Activated CD4-positive, CD25-positive, alpha-beta regulatory T cell treated with anti-CD3 and anti-CD28 coated beads, Interleukin-2, amount 50 U/mL, for 72 hours (primary cell): ENCODE measurements at places on chromosomes 16 and 17.
A peak's percentile ranks its signal among the peaks of the same experiment; 100 is the strongest.

DNA sequence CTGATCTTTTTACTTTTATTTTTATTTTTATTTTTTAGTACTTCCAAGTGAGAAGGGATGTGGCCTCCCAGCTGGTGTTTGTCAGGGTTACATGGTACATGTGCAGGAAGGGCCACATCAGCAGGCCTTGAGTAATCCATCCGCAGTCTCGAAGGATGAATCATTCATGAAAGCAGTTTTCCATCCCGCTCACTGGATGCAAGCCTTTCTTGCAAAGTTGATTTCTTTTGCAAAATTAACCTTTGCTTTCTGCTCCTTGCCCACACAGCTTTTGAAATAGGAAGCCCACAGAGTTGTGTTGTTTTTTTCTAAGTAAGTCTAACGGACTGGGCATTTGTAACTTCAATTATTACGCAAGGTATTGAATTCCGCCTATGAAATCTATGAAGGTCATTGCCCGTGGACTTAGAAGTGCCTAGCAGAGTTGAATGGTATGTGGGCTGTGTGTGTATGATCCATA, 157.4 kb downstream of the PRKCA start:
- DNase-seq: no peak

DNA sequence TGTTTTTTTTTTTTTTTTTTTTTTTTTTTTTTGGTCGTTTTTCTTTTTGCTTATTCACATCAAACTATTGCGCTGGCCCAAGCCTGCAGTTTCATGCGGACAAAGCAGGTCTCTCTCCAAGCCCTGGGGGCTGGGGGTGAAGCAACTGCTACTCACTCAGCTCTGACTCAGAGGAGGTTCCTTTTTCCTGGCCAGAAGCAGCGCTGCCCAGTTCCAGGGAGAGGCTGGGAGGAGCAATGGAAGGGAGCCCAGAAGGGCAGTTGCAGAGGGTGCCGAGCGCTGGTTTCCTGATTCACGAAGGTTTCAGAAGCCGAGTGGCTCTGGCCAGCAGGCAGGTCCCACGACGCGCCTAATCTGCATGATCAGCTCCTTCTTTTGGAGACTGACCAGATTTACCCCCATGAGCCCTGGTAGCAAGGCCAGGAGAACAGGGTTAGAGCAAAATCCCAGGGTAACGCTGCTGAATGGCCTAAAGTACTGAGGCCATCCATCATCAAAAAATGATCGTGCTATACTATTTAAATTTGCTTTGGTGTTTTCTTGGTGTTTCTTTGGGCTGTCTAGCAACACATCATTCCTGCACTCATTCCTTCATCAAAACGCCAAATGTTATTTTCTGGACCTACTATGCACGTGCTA, 144.7 kb upstream of the SOX9 start:
- DNase-seq: no peak

DNA sequence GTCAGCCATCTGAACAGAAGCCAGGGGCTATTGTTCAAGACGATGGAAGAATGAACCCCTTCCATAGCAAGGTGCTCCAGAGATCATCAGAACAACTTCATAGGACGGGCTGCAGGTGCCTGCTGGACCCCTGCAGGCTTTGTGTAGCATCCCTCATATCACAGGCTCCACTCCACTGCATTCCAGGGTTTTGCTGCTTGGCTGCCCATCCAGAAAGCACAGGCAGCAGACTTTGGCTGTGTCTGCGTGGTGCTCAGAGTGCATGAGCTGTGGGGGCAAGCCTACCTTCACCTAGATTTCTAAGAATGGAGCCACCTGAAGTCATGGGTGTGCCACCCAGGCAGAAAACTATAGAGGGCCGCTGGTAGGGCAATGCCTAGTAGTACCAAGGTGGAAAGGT, 93.9 kb upstream of the NLRP1 start:
- no peak for DNase-seq

GRCh38 chr16:11050944-11051343, 106.6 kb downstream of the CLEC16A start:
- no peak for DNase-seq

DNA sequence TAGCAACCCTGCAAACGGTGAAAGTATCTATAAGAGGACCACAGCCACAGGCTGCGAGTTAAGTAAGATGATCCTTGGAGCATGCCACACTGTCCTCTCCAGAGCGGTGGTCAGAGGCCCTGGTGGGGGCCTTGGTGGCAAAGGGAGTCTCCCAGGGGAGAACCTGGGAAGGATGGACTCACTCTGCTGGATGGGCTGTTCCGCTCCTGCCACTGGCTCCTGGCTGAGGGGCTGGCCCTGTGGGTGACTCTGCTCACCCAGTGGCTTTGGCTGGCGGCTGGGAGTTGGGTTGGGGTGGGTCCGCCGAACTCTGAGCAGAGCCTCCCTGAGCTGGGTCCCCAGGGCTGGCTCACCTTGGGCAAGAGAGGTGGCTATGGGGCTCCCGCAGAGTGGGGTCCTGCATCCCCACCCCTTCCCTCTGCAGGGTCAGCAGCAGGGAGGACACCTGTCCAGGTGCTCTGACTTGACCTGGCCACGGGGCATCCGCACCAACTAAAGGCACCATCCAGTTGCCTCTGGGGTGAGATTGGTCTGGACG, 7.3 kb downstream of the CDK5R1 start:
- no peak for DNase-seq

GRCh38 chr17:72662827-72663190, 429.7 kb downstream of the SLC39A11 start:
- DNase-seq: no peak

DNA sequence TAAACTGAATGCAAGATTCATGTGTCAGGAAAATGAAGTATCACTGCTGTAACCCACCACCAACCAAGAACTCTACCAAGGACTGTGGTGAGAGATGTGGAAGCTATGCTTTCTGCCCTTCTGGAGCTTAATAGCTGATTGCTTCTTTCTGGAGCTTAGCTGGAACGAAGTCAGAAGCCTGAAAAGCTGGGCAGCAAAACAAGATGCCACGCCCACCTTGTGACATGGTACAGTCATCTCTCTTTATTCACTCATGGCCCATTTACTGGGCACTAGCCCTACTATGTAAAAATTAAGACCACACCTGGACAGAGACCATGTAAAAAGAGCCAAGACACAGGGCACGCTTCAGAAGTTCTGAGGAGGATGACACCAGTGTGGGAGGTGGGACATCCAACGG, 48.1 kb downstream of the TEX2 start:
- DNase-seq: no peak

- DNase-seq: no peak
These were observed 115.4 kb downstream of the SALL1 start for GRCh38 chr16:51035711-51036110.

DNA sequence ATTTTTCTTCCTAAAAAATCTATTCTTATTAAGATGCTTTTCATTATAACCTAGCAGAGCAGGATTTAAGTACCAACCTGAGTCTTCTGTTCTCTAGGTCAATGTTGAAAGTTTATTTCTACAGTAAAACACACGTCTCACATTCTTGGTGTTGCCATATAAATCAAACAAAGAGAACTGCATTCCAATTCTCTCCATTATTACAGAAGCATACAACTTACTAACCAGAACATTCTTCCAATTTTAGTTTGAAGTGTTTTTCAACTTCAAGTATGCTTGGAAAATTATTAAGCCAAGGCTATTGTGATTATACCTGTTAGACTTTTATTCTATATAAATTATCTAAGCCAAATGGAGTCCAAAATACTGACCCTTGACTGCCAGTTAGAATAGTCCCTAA, 110.4 kb upstream of the PMFBP1 start:
- DNase-seq: no peak

- DNase-seq: no peak
These were observed 15.6 kb downstream of the TMEM100 start for GRCh38 chr17:55706808-55707773.

DNA sequence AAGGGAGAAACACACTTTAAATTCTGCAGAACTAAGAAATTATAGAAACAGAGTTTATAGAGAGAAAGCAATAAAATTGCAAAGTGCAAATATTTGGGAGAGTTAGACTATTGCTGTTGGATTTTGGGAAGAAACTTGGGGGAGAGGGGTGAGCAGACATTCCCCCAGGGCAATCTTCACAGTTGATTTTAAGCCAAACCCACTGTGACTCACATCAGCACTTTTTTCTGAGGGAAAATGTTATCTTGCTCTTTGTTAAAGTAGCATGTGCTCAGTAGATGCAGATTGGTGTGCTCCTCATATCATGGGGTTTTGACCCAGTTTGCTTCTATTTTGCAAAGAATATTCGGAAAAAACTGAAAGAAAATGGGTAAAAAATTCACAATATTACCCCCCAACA, 367.6 kb downstream of the CDH11 start:
- no peak for DNase-seq

DNA sequence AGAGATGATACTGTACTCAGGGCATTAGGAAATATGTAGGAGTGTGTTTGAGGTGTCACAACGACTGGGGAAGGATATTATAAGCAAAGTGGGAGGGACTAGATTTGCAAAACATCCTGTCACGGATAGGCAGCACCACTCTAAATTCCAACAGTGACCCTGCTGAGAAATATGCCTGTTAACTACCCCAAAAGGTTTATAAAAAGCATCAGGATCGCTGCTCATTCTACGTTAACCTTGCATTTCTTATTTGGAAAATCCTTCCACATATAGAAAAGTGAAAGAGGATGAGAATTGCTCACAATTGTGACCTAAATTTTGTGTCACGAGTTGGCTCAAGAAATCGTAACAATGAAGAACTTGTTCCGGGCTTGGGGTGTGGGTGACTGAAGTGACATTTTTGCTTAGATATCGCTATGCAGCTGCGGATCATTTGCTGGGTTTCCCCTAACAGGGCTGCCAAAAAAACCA, 51.6 kb downstream of the N4BP1 start:
- no peak for DNase-seq

- DNase-seq: no peak
These were observed 34.8 kb downstream of the TIMM22 start for GRCh38 chr17:1031711-1032110.

DNA sequence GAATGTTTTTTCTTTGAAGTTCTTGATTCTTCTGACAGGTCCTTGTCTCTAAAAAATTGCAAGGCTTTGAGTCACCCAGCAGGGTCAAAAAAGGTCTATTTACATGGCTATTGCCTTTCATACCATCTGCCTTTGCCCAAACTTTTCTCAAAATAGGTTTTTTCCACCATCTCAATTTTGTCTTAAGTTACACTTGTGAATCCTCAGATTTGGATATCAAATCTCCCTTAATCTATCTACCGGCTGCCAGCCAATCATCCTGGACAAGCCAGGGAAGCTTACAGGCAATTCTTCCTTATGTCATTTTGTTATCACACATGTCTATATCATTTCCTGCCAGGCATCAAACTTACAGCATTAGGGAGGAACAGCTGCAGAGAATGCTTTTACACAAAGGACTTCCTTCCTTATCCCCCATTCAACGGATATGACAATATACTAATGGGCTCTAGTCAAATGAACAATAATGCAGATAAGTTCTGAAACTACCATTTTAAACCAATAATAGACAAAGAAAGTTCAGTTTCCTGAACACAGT, 104.1 kb upstream of the CORO6 start:
- DNase-seq: no peak

DNA sequence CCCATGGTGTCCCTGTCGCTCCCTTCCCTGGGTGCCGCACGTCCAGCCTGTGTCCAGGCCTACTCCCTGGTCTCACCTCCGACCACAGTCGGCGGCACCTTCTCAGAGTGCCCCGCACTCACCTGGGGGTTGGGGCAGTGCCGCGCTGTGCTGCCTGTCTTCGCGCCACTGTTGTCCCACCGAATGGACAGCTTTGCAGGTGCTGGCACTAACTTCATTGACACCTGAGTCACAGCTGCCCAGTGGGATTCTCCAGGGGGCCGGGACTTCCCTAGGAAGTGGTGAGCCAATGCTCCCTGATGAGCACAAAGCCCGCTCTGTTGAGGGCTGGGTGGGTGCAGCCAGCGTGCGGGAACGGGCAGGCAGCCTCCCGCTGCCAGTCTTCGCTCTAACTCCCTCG, 24.3 kb upstream of the DBNDD1 start:
- no peak for DNase-seq

- DNase-seq: no peak
These were observed 18.5 kb upstream of the CCL23 start for GRCh38 chr17:36036235-36036634.

- no peak for DNase-seq
These were observed 122.5 kb downstream of the CYLD start for GRCh38 chr16:50864386-50864785.

DNA sequence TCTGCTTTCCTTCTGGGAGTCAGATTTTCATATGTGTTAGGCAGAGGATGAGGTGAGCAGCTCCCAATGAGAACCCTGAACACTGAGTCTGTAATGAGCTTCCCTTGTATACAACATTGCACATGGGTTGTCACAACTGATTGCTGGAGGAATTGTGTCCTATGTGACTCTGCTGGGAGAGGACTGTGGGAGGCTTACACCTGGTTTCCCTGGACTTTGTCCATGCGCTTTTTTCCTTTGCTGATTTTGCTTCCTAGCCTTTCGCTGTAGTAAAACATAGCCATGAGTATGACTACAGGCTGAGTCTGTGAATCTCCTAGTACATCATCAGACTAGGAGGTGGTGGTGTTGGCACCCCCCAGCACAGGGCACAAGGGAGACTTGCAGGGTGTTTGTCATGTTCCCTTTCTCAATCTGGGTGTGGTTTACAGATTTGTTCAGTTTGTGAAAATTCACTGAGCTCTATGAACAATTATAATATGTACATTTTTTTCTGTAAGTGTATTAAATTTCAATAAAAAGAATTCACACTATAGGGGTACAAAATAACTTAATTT, 1.7 kb upstream of the PLK1 start:
- DNase-seq: no peak

DNA sequence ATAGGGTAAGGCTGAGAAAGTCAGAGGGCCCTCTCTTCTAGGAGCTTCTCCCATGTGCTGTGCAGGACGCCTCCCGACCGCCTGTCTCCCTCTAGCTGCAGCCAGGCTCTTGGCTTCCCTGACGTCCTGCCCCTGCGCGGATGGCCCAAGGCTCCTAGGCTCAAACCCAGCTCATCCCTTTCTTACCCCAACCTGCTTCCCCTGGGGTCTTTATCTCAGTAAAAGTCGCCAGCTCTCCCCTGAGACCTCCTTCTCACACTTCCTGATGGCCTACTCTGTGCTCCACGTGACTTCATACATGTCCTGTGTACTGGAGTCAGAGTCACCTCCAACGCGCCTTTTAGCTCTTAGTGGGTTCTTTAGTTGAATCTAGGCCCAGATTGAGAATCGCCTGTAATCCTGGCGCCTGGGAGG, 1.1 kb upstream of the ZNF747 start:
- DNase-seq: peak; percentile 61

DNA sequence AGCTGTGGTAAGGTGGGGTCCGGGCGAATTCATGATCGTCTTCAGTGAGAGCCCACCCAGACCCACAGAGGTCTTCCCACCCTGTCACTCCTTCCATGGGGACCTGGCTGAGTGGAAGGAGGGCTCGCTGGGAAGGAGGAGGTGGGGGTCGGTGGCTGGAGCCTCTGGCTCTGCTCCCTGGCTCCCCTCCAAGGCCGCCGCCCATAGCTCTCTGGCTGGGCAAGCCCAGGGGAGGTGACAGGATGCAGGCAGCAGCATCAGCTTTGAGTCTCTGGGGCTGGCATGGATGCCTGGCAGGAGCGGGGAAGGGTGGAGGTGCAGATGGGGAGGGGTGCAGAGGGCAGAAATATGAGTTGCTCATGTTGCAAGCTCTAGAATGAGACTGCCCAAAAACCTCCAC, 147.0 kb downstream of the ENGASE start:
- no peak for DNase-seq
